ENCODE measurements at places on chromosomes 5 and 9. TPM values are rescaled to one million over a fixed set of nuclear protein-coding genes. Genes with fewer than 3 reads are reported as not detected.

NRG2 gene
- 2.0 TPM for total RNA-seq

CXCL14 gene
- 0.24 TPM for total RNA-seq

HMMR gene
- 27.6 TPM for total RNA-seq

MLANA gene
- total RNA-seq = not detected

CTXN3 gene
- total RNA-seq = not detected

SAP30L gene
- 29.0 TPM for total RNA-seq

DAPK1 gene
- total RNA-seq = 20.1 TPM

BTNL8 gene
- total RNA-seq = not detected

PCDHA4 gene
- 1.5 TPM for total RNA-seq

C8G gene
- total RNA-seq = 2.4 TPM

ABO gene
- total RNA-seq = not detected

FIBCD1 gene
- total RNA-seq = 19.2 TPM

TMEM252 gene
- not detected for total RNA-seq

FAM200C gene
- total RNA-seq = 2.2 TPM

WDR31 gene
- 1.1 TPM for total RNA-seq

UIMC1 gene
- total RNA-seq = 44.2 TPM

CERCAM gene
- total RNA-seq = 36.9 TPM

ARID3C gene
- 0.16 TPM for total RNA-seq

MARCHF11 gene
- total RNA-seq = not detected

ZNF474 gene
- 0.19 TPM for total RNA-seq

KLHL3 gene
- 0.09 TPM for total RNA-seq

CDH6 gene
- 0.09 TPM for total RNA-seq

ADAMTS6 gene
- 0.01 TPM for total RNA-seq

ARHGEF39 gene
- 16.1 TPM for total RNA-seq

ANKRD33B gene
- 11.0 TPM for total RNA-seq

SSBP2 gene
- 9.2 TPM for total RNA-seq

ANKRD18A gene
- 13.1 TPM for total RNA-seq

CDH9 gene
- not detected for total RNA-seq

RGS7BP gene
- not detected for total RNA-seq

HINT2 gene
- 115 TPM for total RNA-seq

LRRTM2 gene
- total RNA-seq = not detected

INSL6 gene
- not detected for total RNA-seq

CCNH gene
- total RNA-seq = 38.0 TPM

GABRA1 gene
- not detected for total RNA-seq

ZFP2 gene
- total RNA-seq = not detected

PTPRD gene
- total RNA-seq = 0.43 TPM

SLC46A2 gene
- not detected for total RNA-seq

IFNA13 gene
- not detected for total RNA-seq

MPDZ gene
- total RNA-seq = 12.3 TPM

EFNA5 gene
- 19.2 TPM for total RNA-seq

Measured in A549 treated with Mapracorat at 1 μM for 4 hours (cell line).